Nucleus accumbens (tissue), 56 donors: ENCODE measurements at places on chromosomes 5 and 9.

DNA sequence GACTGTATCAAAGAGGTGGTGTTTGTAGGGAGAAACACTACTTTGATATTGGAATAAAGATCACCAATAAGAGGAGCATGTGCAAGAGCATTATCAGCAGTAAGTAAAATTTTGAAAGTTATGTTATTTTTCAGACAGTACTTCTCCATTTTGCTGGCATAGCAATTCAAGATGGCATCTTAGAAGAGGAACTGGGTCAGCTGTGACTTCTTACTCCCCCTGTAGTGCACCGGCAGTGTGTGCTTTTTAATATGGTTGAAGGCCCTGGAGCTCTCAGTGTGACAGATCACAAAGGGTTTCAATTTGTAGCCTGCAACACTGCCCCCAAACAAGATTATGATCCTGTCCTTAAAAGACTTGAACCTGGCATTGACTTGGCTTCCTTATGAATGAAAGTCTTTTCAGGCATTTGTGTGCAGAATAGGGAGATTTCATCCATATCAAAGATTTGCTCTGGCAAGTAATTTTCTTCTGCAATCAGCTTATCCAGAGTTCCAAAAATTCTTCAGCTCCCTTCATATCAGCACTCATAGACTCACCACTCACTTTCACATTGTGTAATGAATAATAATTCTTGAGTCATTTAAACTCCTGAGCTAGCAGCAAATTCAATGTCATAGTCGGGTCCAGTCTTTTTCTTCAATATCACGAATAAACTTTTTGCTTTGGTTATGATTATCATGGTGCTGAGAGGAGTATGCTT lies 105.7 kb upstream of the MAMDC2 start:
- DNase-seq = no peak

DNA sequence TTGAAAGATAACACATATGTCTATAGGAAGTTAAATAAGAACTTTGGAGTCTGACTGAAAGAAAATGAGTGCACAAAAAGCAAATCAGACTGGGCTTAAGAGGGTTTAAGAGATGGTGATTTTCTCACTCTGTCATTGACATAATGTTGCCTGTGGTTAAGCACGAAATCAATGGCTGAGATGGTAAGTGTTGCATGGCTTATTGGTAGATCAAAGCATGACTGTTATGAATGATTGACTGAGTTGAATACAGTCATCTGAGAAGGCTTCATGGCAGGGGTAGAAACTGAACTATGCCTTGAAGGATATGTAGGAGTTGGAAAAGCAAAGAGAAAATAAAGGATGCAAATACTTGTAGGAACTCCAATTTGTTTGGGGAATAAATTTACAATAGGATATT lies 136.6 kb downstream of the PLPPR1 start:
- no peak for DNase-seq

DNA sequence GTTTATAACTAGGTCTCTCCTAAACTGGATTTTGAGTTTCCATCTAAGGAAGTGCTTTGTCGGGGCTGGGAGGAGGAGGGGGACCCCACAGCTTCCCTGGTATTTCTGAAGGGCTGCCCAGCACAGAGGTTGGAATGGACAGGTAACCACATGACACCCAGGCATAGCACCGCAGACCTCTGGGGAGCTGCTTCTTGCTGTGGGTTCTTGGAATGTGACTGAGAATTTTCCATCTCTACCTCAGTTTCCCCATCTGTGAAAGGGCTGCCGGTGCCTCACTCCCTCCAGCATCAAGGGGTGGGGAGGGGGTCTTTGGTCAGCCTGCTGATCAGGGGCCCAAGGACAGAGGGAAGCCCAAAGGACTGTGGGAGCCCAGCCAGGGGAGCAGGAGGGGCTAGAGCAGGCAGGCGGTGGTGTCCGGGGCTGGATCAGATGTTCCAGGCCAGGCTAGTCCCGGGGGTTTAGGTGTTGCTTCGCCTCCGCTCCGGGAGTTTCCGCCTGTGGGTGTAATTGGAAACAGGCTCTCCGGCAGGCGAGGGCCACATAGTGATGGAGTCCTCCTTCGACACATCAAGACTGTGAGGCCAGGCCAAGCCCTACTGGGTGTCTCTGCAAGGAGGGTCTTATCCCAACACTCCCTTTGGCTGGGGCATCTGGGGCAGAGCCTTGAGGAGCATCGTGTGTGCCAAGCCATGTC lies 3.3 kb downstream of the OLFML2A start:
- DNase-seq = no peak

GRCh38 chr9:94822273-94822672 lies 95.8 kb downstream of the AOPEP start:
- DNase-seq = no peak

- DNase-seq = no peak
Observed at GRCh38 chr9:81022177-81022576, 667.2 kb downstream of the TLE1 start.
